ENCODE measurements at places on chromosomes 7 and 10. TPM values are rescaled to one million over a fixed set of nuclear protein-coding genes. Genes with fewer than 3 reads are reported as not detected.

- no peak for DNase-seq
These were observed 95.1 kb upstream of the PPP2R2D start for GRCh38 chr10:131805696-131806095.

- no peak for DNase-seq
These were observed 232.0 kb downstream of the SDK1 start for GRCh38 chr7:3533040-3533439.

DNA sequence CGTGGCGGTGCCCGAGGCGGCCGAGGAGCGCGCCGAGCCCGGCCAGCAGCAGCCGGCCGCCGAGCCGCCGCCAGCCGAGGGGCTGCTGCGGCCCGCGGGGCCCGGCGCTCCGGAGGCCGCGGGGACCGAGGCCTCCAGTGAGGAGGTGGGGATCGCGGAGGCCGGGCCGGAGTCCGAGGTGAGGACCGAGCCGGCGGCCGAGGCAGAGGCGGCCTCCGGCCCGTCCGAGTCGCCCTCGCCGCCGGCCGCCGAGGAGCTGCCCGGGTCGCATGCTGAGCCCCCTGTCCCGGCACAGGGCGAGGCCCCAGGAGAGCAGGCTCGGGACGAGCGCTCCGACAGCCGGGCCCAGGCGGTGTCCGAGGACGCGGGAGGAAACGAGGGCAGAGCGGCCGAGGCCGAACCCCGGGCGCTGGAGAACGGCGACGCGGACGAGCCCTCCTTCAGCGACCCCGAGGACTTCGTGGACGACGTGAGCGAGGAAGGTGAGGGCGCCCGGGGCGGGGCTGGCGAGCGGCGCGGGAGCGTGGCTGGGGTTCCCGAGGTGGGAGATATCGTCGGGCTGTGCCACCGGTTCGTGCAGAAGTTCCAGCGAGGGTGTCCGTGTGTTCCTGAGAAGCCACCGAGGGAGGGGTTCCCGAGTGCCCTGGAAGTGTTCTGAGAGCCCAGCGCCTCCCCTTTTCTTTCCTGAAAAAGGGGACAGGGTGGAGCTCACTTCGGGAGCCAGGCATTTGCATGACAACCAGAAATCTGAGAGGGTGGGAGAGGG, 495 bp downstream of the EIF3B start:
- no peak for DNase-seq

TMEM254 gene
- total RNA-seq = 10.3 TPM

- DNase-seq = no peak
These were observed 7.6 kb upstream of the CD36 start for GRCh38 chr7:80630608-80631405.

- no peak for DNase-seq
These were observed 317.3 kb downstream of the DGKB start for GRCh38 chr7:14585232-14585631.

PNLIPRP1 gene
- not detected for total RNA-seq

DNA sequence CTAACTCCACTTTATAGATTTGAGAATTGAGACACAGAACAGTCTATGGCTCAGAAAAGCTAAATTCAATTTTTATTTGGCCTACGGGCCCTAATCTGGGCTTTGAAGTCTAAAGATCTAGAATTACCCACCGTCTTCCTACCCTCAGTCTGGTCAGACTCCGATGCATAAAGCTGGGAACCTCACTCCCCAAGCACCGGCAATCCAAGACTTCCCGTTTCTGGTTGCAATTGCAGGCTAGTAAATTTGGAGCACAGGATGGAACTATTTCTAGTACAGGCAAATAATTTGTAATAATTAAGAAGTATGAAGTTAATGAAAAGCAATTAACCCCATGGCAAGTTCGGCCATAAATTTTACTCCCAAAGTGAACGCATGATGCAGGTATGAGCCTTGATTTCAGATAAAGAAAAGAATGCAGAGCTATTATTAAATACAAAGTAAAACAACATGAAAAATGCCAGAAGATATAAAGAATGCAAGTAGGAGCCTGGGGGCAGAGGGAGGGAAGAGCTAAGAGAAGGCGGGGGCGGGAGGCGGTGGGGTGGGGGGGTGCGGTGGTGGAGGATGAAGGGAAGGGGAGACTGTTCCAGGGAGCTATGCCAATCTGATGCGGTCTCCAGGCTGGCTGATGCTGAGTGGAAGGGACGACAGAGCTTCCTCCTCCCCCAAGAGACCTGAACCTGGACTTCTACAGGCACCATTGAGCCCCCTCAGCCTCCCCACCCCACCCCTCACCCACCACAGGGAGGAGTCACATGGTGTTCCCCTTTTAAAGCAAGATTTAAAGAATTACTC, 45.1 kb downstream of the BPGM start:
- DNase-seq = no peak

SFRP4 gene
- total RNA-seq = 56.0 TPM

- DNase-seq = no peak
These were observed at the start of gene OPALIN for GRCh38 chr10:96358851-96359540. Gene OPALIN, minus strand, starts transcription at chr10:96359002. Its CDS starts 106 bp downstream, at chr10:96358896.

LIPJ gene
- not detected for total RNA-seq

- no peak for DNase-seq
These were observed 231.6 kb downstream of the ADK start for GRCh38 chr10:74382663-74383062.

DNA sequence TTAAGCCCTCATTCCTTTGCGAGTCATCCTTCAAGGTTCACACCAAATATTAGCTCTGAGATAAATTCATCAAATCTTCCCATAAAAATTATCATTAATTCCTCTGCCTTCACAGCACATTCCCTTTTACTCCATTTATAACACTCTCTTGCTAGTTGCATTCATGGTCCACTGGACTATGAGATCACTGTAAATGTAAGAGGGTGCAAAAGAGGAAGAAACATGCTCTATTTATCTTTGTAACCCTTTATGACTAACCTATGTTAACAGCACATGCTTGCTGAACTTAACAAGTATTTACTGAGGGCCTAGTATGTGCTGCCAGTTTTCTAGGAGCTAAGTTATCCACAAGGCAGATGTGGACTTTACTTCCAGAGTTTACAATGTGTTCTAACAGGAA, 86.7 kb upstream of the TMEM168 start:
- no peak for DNase-seq

EPHA1 gene
- total RNA-seq = 51.3 TPM

WEE2 gene
- total RNA-seq = not detected

DNA sequence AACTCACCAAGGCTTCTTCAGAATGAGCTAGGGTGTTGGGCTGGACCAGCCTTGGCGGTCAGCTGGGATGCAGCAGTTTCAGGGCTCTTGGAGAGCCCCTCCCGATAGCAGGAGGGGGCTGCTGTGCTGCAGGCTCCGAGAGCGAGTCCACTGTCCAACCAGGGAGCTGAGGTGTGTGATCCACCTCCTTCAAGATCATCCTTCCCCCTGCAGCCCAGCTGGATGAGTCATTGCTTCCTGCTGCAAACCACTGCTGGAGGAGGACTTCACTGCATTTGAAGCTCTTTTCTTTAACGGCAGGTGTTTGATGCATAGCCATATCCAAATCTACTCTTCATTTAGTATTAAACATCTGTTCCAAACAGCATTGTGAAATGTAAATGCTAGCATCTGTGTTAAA, 54.2 kb upstream of the EBF3 start:
- peak; percentile 27 for DNase-seq

DNA sequence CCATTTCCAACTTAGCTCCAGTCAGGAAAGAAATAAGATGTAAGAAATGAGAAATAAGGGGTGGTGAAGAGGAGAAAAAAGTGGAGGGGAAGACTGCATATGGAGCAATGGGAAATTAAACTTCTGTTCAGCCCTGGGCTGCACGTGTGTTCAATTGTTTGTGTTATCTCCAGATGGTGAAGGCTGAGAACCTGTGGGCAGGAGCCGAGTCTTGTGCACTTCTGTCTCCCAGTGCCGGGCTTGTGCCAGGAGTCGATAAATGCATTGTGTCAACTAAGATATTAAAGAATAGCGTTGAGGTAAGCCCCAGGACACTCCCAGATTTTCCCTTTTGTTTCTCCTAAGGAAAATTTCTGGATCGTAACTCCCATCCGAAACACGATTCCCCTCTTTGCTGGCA, 98.2 kb downstream of the PRLHR start:
- DNase-seq = peak; percentile 40

GRCh38 chr7:7647495-7648036, 7.0 kb downstream of the UMAD1 start:
- no peak for DNase-seq

DNA sequence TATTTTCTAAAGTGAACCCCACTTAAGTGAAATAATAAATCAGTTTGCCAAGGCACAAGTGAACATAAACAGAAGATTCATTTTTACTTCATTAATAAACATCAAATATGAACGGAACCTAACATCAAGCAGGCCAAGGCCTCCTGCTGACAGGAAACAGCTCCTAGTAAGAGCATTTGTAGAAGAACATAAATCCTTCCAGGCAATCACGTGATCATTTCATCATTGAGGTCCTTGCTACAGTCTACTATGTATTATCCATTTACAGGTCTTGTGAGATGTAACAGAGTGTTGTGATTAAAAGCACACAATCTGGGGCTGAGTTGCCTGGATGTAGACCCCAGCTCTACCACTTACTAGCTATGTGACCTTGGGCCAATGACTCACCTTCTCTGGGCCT, 70.6 kb downstream of the CALD1 start:
- DNase-seq = no peak

- no peak for DNase-seq
These were observed 88.2 kb upstream of the TMEM72 start for GRCh38 chr10:44822966-44823365.

- no peak for DNase-seq
These were observed 72.6 kb downstream of the TPK1 start for GRCh38 chr7:144763291-144763690.

GRCh38 chr7:26691406-26691805, 173.0 kb downstream of the SKAP2 start:
- DNase-seq = no peak

CPA2 gene
- not detected for total RNA-seq

DNA sequence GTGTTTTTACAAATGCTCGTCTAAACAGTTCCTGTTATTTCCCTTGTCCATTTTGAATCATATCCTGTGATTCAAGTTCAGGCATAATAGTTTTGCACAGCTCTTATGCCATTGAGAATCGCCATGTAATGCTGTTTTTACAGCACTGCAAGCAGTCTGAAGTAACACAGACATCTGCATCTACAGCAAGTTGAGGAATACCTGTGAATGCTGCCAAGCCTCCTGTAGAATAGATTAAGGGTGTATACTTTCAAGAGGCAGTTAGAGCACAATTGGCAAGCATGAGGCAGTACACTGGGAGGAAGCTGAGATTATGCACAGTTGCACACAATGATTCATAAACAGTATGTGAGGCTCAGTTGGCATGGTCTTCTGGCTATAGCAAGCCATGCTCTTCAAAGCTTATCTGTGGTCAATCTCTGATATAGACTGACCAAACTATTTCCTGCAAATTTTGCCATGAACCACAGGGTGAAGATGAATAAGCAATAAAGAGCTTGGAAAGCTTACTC, 121.9 kb upstream of the AKR1E2 start:
- DNase-seq = no peak

- DNase-seq = no peak
These were observed 26.5 kb upstream of the TLL2 start for GRCh38 chr10:96540240-96540639.

CEP55 gene
- 3.2 TPM for total RNA-seq

CPEB3 gene
- 8.8 TPM for total RNA-seq

DNA sequence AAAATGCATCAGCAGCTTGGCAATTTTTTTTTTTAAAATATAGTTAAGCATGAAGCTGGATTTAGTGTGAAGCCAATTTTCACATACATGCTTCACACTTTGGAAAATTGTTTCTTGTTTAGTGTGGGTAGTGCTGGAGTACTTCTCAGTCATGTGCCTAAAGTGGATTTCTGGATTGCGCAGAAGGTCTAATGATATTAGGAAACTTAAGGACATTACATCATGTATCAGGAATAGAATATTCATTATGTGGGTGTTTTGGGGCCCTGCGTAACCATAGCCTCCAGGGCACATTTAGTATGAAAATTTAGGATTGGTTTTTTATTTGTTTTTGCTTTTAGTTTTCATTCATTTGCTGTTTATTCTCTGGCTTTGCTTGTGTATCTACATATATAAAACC, 28.8 kb upstream of the BNIP3 start:
- DNase-seq = no peak

- DNase-seq = no peak
These were observed 34.4 kb downstream of the DLG5 start for GRCh38 chr10:77892021-77892739.

MLXIPL gene
- 6.1 TPM for total RNA-seq

IFIT1B gene
- not detected for total RNA-seq

OPN4 gene
- not detected for total RNA-seq

- no peak for DNase-seq
These were observed 46.1 kb upstream of the SLC35B4 start for GRCh38 chr7:134362587-134363483.

GRCh38 chr7:82335927-82336326, 107.7 kb downstream of the CACNA2D1 start:
- DNase-seq = no peak

DNA sequence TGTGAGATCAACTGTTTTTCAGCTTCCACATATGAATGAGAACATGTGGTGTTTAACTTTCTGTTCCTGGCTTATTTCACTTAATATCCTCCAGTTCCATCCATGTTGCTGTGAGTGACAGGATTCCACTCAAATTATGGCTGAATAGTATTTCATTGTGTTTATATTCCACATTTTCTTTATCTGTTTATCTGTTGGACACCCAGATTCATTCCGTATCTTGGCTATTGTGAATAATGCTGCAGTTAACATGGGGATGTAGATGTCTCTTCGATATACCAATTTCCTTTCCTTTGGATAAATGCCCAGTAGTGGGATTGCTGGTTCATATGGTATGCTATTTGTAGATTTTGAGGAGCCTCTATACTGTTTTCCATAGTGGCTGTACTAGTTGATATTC, 47.9 kb downstream of the GALNT11 start:
- DNase-seq = no peak

GRCh38 chr10:60427709-60428386, 38.2 kb upstream of the ANK3 start:
- DNase-seq = no peak

FAM25C gene
- total RNA-seq = not detected

SLC26A3 gene
- not detected for total RNA-seq

CBLL1 gene
- 24.1 TPM for total RNA-seq

PHKG1 gene
- not detected for total RNA-seq

GRCh38 chr7:141674702-141675101, 27.3 kb downstream of the DENND11 start:
- no peak for DNase-seq

HECW1 gene
- 2.5 TPM for total RNA-seq

DNA sequence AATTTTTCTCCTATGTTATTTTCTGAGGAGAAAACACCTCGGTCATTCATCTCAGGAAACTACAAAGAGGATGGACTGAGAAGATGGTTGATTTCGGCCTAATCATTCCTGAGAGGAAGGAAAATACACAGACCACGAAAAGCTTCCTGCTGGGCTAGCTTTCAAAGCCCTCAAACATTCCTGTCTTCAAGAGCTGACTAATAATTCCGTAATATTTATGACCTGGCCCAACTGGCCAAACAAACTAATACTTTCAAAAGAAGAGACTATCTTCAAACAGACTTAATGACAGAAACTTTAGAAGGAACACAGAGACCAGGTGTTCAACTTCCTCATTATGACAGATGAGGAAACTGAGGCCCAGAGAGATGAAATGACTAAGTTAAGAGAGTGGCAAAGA, 215.1 kb upstream of the FRMD4A start:
- DNase-seq = no peak

- no peak for DNase-seq
These were observed 461 bp upstream of the HTRA1 start for GRCh38 chr10:122460891-122461293.

- DNase-seq = no peak
These were observed 243.8 kb downstream of the XPNPEP1 start for GRCh38 chr10:109679478-109679877.
